ENCODE measurements at places on chromosomes 13 and 19.

DNA sequence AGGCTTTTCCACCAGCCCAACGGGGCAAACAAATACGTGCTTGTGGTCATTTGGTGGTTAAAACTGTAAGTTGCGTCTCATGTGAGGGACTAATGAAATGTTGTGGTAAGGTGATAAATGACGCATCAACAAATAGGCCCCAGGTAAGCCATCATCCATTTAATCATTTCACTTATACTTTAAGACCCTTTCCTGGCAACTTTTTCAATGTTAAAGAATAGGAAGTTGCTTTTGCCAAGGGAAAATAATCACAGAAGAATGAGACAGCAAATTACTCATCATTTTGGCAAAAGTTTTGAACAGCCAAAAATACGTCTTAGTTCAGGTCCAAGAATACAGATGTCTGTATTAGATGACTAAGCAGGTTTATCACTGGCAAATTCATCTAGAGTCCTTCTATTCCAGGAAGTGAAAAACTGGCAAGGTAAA, 660.4 kb downstream of the SLITRK1 start:
- no peak for DNase-seq

GRCh38 chr19:15614507-15615379, at the start of gene CYP4F8:
TSS of gene CYP4F8 (plus strand) at chr19:15615218. CDS start at chr19:15615617, 399 bp downstream.
- DNase-seq: no peak

DNA sequence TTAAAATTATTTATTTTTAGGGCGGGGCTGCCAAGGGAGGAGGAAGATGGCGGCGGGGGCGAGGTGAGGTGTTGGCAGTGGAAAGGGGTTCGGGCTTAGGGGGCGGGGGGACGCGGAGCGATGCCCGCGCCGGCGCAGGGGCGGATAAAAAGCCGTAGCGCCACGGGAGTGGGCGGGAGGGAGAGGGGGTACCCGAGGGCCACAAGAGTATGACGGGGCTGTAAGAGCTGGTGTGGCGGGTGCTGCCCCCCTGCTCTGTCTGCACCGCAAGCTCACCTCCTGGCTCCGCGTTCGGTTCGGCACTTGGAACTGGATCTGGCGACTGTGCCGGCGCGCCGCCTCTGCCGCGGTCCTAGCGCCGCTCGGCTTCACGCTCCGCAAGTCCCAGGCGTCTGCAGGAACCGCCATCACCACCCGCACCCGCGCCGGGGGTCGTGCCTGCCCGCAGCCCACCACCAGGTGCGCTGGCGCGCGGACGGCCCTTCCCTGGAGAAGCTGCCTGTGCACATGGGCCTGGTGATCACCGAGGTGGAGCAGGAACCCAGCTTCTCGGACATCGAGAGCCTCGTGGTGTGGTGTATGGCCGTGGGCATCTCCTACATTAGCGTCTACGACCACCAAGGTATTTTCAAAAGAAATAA, 265.2 kb upstream of the SGCG start:
- peak; percentile 84 for DNase-seq

DNA sequence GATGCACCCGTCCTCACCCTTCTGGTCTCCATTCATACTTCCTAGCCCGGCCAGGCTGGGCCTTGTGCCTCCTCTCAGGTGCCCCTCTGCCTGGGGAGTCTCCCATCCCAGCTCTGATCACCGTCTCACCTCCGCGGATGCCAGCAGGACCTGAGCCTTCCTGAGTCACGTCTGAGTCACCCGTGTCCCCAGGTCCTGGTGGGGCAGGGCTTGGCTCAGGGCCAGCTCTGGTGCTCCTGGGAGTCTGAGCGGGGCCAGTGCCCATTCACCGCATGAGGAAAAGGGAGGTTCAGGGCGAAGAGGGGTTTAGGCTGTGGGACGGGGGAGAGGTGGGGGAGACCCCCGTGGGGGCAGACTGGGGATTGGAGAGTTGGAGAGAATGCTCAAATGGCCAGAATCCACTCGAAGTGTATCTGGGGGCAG, 593 bp downstream of the ATP8B3 start:
- no peak for DNase-seq

- DNase-seq: no peak
Measured at GRCh38 chr19:55223291-55224037, 5.1 kb downstream of the TMEM86B start.

DNA sequence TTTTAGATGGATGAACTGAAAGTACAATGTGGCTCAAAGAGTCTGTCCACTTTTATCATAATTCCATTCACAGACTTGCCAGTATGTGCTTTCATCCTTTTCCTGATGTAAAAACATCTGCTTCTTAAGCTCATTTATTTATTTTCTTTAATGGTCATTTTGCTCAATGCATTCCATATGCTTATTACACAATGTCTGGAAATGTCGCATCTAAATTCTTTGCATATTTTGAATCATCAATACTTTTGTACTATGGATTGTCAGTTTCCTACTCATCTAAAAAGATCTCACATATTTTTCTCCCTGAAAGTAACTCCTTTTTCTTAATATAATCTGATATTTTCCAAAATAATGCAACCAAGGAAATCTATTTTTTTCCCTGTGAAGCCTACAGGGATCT, 1315.8 kb downstream of the EFNB2 start:
- DNase-seq: no peak

- DNase-seq: no peak
Measured at GRCh38 chr13:81207636-81208035, 866.7 kb upstream of the SPRY2 start.

GRCh38 chr13:21405309-21405708, 53.8 kb downstream of the ZDHHC20 start:
- DNase-seq: no peak

- DNase-seq: no peak
Measured at GRCh38 chr19:39265321-39265916, 2.8 kb upstream of the IFNL2 start.

- DNase-seq: no peak
Measured at GRCh38 chr13:89454681-89455080, 1783.5 kb downstream of the SLITRK5 start.
